ENCODE measurements at places on chromosomes 1 and 21. TPM values are rescaled to one million over a fixed set of nuclear protein-coding genes. Genes with fewer than 3 reads are reported as not detected.

RC3H1 gene
- 33.9 TPM for total RNA-seq

C1orf105 gene
- total RNA-seq: not detected

ADGRL4 gene
- 31.9 TPM for total RNA-seq

ALG6 gene
- total RNA-seq: 11.0 TPM

IFI44L gene
- 22.6 TPM for total RNA-seq

MMP23B gene
- total RNA-seq: 15.5 TPM

LYPD8 gene
- not detected for total RNA-seq

NCF2 gene
- 17.0 TPM for total RNA-seq

PTPN7 gene
- 5.7 TPM for total RNA-seq

C1QTNF12 gene
- 4.3 TPM for total RNA-seq
